Fibroblast of the conjunctiva (primary cell): ENCODE measurements at places on chromosomes 7 and 10.

DNA sequence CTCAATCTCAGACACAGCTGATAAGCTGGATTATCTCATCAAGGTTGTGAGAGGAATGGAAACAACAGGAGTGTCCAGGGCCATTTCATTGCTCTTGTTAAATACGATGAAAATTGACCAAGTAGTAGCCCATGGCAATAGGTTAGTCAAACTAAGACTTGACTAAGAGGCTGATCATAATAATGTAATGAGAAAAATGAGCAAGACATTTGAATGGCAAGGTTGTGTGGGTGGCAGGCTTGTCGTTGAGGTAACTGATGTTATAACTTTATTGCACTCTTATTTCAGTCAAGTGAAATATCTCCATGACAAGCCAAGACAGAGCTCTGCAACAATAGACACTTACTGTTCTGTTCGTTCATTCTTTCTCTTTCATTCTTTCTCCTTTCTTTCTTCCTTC is 532.0 kb downstream of the GATA3 start:
- no peak for DNase-seq

GRCh38 chr10:22683140-22683389 is 31.3 kb downstream of the PIP4K2A start:
- DNase-seq: no peak

DNA sequence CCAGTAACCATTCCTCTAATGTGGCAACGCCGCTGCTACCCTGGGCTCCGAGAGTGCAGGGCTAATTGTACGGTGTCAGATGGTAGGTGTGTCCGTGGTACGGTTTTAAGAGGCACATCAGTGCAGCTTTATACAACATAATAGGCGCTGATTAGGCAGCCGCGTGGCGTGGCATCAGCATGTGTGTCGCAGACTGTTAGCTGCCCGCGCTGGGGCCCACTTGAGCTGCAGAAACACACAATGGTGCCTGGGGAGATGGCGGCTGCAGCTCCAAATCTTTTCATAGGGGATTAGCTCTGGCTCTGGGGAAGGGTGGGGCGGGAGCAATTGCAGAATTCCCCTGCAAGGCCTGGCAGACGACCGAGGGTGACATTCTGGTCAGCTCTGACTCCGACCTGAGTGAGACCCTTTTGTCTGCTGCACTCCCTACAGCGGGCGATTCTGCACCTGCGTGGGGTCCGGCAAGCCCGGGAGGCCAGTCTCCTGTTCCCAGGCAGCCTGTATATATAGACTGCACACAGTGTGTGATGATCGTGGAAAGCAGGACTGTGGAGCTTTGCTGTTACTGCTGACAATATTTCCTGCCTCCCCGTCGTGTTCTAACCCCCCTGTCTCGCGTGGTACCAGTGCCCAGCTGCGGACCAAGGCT is 722.7 kb upstream of the CELF2 start:
- DNase-seq: no peak

GRCh38 chr7:79407351-79407750 is 46.1 kb downstream of the MAGI2 start:
- no peak for DNase-seq

- DNase-seq: no peak
Observed at GRCh38 chr7:30367561-30367960, 83.2 kb downstream of the ZNRF2 start.

DNA sequence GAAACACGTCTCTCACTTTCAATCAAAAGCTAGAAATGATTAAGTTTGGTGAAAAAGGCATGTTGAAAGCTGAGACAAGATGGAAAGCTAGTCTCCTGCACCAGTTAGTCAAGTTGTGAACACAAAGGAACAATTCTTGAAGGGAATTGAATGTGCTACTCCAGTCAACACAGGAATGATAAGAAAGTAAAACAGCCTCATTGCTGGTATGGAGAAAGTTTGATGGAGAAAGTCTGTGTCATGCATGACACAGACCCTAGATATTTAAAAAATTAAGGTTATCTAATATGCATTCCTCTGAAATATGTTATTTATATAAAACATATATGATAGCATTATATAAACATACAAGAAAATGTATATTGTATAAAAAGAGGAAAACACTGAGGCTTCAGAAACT is 699.4 kb upstream of the FZD8 start:
- no peak for DNase-seq

DNA sequence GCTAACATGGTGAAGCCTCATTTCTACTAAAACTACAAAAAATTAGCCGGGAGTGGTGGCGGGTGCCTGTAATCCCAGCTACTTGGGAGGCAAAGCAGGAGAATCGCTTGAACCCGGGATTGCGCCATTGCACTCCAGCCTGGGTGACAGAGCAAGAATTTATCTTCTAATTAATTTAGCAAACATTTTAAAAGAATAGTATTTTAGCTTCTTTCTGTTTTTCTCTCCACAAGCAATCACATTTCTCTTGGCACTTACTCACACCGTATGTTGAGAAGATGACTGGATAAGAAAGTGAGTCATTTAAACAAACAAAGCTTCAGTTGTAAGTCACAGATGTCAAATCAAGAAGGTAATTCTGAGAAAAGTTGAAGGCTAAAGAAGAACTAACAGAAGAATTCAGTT is 264.0 kb downstream of the ARL4A start:
- peak; percentile 46 for DNase-seq

DNA sequence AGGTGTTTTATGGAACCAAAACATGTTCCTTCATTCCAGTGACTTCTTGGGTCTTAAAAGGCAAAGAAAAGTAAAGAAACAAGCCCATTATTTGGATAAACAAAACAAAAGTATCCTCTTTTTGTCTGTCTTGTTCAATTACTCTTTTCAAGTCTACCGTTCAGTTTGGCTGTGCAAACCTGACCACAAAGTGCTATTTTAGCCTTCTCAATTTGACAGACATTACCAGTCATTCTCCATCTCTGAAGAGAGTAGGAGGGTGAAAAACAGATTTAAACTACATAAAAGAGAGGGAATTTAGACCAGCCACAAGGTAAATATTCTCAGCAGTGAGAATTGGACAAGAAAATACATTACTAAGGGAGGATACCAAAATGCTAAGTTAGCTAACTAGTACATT is 145.2 kb downstream of the GRM3 start:
- no peak for DNase-seq

DNA sequence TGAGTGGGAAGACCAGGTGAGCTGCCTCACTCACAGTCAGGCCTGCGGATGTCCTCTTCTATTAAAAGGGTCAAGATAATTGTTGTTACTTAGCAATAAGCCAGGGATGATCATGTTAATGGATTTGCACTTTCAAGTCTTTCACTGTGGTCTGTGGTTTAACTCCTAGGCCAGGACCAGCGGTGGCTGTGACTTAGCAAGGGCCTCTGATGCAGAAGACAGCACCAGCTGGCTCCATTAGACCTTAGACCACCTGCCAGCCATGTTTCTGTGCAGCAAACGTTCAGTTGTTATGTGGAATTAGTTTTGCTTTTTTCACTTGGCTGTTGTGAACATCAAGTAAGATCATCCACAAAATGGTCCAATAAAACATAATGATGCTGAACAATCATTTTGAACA is 537.3 kb downstream of the TNS3 start:
- DNase-seq: no peak

DNA sequence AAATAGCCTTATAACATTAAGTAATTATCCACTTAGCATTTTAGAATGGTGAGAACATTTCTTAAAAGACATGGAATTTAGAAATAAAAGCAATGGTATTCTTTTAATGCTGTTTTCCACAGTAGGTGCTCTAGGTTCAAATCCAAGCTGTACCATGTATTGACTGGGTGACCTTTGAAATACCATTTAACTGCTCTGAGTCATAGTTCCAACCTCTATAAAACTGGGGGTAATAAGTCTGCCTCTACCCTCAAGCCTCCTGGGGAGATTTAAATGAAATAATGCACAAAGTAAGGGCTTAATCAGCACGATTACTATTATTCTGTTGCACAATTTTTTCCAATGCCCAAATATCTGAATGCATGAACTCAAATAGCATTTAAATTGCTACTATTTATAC is 236.4 kb upstream of the CCDC6 start:
- DNase-seq: no peak

- no peak for DNase-seq
Observed at GRCh38 chr7:76133164-76133775, 68.4 kb upstream of the SRRM3 start.

- DNase-seq: no peak
Observed at GRCh38 chr7:21945454-21946221, at the start of gene CDCA7L. Gene CDCA7L (minus strand): TSS chr7:21945899. CDS start chr7:21945804, 95 bp downstream.

- DNase-seq: no peak
Observed at GRCh38 chr7:130322615-130323014, 22.0 kb upstream of the CPA5 start.
